Omental fat pad (tissue), 4 donors: ENCODE measurements at places on chromosomes 16 and 17. TPM values are rescaled to one million over a fixed set of nuclear protein-coding genes. Genes with fewer than 3 reads are reported as not detected.

- DNase-seq = no peak
Measured at GRCh38 chr16:50213939-50214519, 52.3 kb upstream of the ADCY7 start.

CTRB1 gene
- not detected for total RNA-seq

- no peak for DNase-seq
Measured at GRCh38 chr17:52138350-52138749, 20.2 kb downstream of the CA10 start.

- no peak for DNase-seq
Measured at GRCh38 chr17:73226556-73227172, 33.8 kb downstream of the COG1 start.

DNA sequence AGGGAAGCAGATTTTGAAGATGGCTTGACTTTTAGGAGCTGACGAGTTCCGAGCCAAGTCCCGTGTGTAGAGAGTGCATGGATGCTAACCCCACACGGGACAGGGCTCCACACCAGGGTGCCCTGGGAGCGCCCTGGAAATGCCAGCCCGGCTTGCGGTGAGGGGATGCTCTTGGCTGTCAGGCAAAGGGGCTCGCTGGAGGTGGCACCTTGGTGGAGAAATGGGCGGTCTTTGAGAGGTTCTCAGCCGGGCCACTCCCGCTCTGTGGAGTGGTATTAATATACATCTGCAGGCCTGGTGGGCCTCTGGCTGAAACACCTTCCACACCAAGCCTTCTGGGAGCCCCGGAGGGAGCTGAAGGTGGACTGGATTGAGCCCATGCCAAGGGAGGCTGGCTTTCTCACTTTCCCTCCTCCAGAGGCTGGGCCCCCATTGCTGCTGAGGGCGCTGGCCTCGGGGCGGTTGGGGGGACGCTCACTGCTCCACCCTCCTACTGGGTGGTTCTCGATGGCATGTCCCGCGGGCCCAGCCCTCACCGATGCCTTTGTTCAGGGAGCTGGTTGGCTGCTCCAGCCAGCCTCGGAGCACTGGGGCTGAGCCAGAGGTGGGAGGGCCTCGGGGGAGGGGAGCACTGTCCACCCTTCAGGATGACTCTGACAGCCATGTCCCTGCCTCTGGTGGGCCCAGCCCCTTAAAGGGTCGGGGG is 210.3 kb downstream of the NTN1 start:
- DNase-seq = no peak

BAIAP3 gene
- total RNA-seq = 1.5 TPM

DNA sequence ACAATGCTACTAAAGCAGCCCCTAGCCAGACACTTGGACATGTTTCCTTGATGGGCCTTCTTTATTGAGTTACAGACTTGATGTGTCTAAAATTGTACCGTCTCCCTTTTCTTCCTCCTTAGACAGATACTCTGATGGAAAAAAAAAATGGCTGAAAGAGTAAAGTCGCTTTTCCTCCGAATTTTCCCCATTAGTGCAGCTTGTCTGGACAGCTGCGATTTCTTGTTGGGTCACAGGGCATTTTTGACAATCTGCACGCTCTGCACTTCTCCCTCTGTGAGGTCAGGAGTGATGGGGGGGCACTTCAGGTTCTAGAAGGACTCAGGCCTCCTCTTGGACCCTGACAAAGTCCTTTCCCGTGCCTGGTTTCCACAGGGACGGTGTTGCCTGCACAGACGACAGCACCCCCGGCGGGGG is 968 bp upstream of the PRKAR1A start:
- DNase-seq = no peak

DNA sequence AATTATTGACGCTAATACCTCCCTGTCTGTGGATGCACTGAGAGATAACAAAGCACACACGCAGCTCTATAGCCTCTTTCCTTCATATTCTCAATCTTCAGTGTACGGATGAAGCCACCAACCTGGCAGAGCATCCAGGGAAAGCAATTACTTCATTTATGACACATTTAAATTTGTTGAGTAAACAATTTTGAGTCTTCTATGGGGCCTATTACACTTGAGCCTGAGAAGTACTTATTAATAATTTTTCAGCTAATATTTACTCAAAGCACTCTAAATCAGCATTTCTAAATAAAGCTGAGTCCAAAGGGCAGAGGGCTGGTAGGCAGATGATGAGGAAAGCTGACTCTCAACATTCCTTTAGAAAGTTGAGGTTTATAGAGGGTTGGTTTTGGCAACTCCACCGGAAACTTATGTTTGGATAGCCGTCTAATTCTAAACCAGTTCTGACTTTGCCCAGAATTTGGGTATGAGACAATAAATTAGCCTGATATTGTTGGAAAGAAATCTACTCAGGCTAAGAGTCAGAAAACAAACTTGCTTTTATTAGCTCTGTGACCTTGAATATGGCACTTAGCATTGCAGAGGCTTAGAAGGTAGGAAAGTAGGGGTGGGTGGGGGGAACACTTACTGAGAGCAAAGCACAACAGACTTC is 643.5 kb downstream of the CDH11 start:
- no peak for DNase-seq

GRCh38 chr17:49757151-49757777 is 6.7 kb downstream of the FAM117A start:
- DNase-seq = no peak

DNA sequence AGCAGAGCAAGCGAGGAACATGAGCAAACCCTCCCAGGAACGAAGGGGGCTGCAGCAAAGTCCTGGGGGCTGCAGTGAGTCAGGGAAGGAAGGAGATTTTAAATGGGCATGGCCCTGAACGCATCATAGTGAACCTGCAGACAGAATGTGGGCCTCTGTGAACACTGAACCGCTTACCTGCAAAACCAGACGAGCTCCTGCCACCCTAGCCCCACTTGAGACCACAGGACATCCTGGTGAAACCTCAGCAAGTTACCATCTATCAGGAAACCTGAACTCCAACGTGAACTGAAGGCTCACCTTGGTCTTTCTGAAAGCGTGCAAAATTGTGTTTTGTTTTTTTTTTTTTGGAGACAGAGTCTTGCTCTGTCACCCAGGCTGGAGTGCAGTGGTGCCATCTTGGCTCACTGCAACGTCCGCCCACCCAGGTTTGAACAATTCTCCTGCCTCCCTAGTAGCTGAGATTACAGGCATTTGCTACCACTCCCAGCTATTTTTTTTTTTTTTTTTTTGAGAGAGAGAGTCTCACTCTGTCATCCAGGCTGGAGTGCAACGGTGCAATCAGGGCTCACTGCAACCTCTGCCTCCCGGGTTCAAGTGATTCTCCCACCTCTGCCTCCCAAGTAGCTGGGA is 30.8 kb downstream of the FANCA start:
- DNase-seq = no peak

GRCh38 chr17:82435601-82436583 is 14.7 kb downstream of the CYBC1 start:
- no peak for DNase-seq

DNA sequence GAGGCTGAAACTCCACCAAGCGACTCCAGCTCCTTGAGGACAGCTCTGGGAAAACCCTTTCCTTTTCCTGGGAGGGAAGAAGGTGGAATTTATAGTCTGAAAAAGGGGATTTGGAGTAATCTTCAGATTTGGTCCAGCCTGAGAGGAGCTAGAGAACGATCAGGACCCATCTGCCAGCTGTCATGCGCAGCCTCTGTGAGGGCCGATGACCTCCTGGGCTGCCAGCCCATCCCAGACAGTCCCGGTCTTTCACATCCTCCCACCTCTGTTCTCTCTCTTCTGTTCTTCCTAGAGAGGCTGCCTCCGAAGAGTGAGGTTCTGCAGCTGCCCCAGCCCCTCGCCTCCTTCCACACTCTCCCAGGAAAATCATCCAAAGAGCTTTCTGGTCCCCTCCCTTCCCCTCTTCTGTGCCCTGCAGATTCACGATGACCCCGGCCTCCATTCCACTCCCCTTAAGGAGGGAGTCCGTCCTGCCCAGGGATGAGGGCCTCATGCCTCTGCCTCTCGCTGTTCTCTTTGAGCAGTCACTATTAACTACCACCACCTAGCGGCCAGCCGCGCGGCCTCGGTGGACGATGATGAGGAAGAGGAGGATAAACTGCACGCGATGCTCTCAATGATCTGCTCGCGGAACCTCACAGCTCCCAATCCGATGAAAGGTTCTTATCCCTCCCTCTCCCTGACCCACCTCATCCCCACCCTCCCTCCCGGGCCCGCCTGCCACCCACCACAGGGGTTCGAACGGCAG is 29.6 kb downstream of the SGSM2 start:
- no peak for DNase-seq

DNA sequence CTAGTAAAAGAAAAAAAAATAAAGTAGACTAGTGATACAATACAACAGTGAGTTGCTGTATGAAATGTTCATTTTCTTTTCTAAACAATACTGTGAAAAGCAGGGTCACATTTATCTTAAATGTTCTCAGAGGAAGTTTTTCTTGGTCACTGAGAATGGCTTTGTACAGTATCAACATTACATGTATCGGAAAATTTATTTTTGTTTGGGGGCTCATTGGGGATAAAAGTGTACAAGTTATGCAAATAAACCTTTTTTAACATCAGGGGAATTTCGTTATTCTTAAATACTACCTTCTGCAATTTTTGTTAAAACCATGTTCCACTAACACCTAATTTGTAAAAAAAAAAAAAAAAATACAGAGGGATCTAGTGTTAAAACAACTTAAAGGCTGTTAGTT is 8.7 kb upstream of the ZNF594 start:
- no peak for DNase-seq

NPIPA7 gene
- not detected for total RNA-seq

DNA sequence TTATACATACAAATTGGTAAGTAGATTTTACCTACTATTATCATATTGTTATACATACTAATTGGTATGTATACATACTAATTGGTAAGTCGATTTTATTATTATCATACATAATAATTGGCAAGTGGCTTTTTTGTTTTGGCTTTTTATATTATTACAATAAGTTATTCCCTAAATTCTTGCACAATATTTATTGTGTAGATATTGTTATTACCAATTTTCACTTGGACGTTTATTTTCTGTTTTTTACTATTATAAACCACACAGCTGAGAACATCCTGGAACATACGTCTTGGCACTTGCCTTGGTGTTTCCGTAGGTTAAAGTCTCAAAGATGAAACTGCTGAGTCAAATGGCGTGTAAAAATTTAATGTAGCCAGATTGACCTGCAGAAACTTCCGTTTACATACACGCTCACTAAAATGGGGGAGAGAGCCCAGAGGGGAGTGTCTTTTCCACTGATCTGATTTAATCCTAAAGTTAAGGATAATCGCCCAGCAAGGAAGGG is 18.9 kb downstream of the GNGT2 start:
- DNase-seq = no peak

- DNase-seq = no peak
Measured at GRCh38 chr17:35238821-35239220, 4.1 kb upstream of the SLFN5 start.

- no peak for DNase-seq
Measured at GRCh38 chr17:51951741-51952140, 206.8 kb downstream of the CA10 start.

DNA sequence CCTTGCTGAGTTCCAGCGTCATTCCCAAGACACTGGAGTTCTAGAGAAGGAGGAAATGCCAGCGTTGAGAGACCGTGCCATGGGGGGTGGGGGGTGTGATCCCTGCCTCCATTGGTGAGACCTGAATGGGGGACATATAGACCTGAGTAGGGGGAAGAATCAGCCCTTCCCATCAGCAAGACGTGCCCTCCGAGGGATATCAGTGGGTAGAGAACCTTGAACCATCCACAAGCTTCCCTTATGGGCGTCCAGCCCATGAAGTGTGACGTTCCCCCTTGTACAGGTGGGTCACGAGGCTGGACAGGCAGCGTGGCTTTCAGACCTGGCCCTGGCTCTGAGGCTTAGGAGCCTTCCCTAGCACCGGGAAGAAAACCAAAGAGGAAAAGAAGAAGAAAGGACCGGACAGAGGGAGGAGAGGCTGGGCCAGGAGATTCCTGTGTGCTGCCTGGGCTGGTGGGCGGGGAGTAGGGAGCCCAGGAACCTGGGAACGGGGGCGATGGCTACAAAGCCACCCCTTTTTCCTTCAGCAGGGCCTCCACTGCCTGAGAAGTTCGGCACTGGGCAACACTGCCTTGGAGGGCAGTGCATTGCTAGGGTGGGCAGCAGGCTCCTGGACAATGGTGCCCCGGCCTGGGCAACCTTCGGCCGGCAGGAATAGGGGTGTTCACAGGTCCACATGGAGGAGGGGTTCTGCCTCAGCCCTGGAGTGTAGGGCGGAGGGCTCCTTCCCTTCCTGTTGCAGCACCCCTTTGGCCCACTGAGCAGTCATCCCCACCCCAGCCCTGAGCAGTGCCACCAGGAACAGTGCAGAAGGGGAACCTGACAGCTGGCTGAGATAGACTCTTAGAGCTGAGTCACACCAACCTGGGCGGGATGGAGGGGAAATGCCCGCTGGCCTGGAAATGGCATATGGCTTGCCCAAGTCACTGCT is 7.2 kb downstream of the RAB11FIP4 start:
- no peak for DNase-seq

ENPP7 gene
- total RNA-seq = not detected

CXCL16 gene
- 19.1 TPM for total RNA-seq

GRCh38 chr17:7221278-7222092 is 1.7 kb downstream of the ACADVL start:
- DNase-seq = no peak

GRCh38 chr17:77521076-77521475 is 380.3 kb downstream of the SEC14L1 start:
- DNase-seq = no peak

DNA sequence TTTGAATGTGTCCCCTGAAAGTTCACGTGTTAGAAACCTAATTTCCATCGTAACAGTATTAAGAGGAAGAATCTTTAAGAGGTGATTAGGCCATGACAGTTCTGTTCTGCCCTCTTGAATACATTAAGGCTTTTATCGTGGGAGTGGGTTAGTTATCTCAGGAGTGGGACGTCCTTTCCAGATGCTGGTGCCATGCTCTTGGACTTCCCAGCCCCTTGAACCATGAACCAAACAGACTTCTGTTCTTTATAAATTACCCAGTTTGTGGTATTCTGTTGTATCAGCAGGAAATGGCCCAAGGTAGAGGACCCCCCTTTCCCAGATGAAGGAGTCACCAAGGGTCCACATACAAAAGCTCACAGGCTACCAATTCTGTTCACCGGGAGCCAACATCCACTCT is 10.1 kb downstream of the GTF3C1 start:
- DNase-seq = no peak

ALOX12 gene
- not detected for total RNA-seq

DNA sequence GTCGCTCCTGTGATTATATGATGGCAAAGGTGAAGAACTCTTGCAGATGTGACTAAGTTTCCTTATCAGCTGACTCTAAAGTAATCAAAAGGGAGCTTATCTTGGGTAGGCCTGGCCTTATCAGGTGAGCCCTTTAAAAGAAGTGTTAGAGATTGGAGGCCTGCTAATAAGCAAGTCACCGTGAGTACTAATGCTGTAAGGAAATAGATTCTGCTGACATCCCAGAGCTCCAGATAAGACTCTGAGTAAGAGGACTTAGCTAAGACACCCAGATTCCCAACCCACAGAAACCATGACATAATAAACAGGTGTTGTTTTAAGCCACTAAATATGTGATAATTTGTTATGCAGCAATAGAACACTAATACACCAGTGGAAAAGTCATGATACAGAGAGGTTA is 99.9 kb upstream of the FAM20A start:
- DNase-seq = no peak
